Motor neuron (in vitro differentiated cells): ENCODE measurements at places on chromosomes 1 and 21. TPM values are rescaled to one million over a fixed set of nuclear protein-coding genes. Genes with fewer than 3 reads are reported as not detected.

The MARK1 gene
- 24.8 and 27.3 TPM in 2 replicates for total RNA-seq

The NUCKS1 gene
- 194 and 203 TPM in 2 replicates for total RNA-seq

The KLHDC8A gene
- not detected in 2 replicates for total RNA-seq

The NIBAN1 gene
- total RNA-seq, result 4.0 and 4.2 TPM in 2 replicates

The FMO1 gene
- total RNA-seq, result 1.1 TPM in 1 of 2 replicates, not detected in the other

The G0S2 gene
- 16.1 and 19.5 TPM in 2 replicates for total RNA-seq

The C8A gene
- total RNA-seq, result not detected in 2 replicates

The MSTO1 gene
- total RNA-seq, result 43.0 and 49.4 TPM in 2 replicates

The TXNIP gene
- total RNA-seq, result 190 and 196 TPM in 2 replicates

The CELA3B gene
- not detected in 2 replicates for total RNA-seq

The OR14K1 gene
- total RNA-seq, result not detected in 2 replicates

The INTS11 gene
- total RNA-seq, result 125 and 142 TPM in 2 replicates

The NUP210L gene
- total RNA-seq, result 0.27 and 0.29 TPM in 2 replicates

The CSF3R gene
- 0.16 and 0.97 TPM in 2 replicates for total RNA-seq

The DIO1 gene
- total RNA-seq, result 0.76 and 1.0 TPM in 2 replicates
